ENCODE measurements at places on chromosomes 2 and 18.
A peak's percentile ranks its signal among the peaks of the same experiment; 100 is the strongest.

GRCh38 chr2:158269143-158269542, 167.5 kb downstream of the UPP2 start:
- no peak for DNase-seq

DNA sequence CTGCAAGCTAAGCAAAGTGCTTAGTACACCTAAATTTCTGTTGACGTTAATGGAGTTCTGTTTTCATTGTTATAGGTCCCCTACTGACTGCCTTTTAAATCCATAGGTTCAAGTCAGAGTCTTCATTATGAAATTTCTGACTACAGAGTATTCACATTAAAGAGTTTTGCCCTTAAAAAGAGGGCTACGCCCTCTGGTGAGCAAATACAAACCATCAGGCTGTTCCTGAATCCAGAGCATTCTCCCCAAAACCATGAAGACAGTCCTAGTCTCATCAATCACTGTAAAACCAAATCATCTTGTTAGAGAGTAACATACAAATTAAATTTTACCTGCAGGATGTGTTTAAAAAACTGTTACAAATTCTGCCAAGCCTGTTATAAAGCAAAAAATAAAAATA, 1091.7 kb downstream of the TDRD15 start:
- no peak for DNase-seq

DNA sequence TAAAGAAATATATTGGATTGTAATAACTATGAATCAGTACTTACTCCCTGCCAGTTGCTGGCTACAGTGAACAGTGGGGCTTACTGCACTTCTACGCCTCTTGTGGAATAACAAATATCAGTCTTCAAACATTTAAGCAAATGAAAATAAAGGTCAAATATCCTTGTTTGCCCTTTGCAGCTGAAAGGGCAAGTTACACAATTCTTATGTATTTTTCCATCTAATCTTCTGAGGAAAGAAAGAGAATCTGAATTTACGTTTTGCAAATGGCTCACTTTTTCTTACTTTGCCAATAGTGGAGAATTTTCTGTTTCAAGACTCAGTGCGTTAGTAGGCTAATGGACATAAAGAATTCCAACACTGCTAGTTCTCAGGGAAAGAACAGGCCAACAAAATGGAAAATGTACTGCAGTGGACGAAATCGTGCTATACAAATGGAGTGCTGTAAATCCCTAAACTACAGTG, 157.2 kb upstream of the TMEM200C start:
- no peak for DNase-seq

- DNase-seq = no peak
These were observed 2.3 kb downstream of the PPM1B start for GRCh38 chr2:44171018-44171417.

- no peak for DNase-seq
These were observed 37.0 kb downstream of the STK39 start for GRCh38 chr2:168210216-168210894.

- no peak for DNase-seq
These were observed 8.8 kb downstream of the TGFBRAP1 start for GRCh38 chr2:105320651-105321215.

DNA sequence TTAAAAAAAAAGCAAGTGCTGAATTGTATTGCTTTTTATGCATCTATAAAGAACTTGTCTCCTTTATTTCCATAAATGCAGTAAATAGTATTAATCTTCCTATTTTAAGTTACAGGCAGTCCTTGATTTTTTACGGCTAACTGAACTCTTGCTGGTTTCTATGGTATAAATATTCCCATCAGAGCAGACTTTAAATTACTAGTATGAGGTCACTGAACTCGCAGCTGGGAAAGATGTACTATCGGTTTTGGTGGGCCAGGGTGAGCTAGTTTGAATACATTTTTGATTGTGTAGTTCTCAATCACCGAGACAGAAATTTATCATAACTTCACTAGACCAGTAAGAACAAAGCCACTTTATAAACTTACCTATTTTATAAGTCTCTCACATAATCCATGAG, 20.9 kb upstream of the KDSR start:
- DNase-seq = no peak

DNA sequence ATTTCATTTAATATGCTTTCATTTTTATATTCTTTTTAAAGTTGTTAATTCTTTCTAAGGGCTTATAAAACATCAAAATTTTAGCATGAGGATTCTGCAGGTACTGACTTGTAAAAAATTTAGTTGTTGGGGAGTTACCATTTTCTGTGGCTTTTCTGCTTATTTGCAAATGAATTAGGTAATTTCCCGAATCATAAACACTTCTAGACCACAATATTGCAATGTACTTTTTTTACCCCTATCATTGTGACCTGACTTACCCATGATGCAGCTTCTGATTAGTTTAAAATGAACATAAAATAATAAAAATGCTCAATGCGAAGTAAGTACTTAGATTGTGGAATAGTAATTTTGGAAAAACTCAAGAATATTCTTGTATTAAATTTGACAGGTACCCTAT, 11.4 kb downstream of the ARL6IP6 start:
- no peak for DNase-seq

DNA sequence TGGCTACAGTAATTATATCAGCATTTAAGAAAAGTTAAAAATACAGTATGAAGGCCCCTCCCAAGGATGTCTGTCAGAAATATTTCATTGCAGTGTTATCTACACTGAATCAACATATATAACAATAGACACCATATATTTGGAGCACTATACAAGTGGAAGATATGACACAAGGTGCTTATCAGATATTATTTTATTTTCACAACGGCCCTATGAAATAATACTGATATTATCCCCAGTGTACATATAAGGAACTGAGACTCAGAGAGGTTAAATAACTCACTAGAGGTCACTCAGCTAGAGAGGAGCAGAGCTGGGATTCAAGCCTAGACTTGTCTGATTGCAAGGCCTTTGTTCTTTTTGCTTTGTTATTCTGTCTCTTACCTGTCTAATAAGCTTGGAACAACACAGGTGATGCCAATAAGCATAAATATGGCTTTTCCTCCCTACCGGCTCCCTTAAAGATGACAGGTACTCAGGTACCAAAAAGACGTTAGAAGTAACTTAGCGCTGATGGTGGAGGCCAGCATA, 4.7 kb upstream of the SLC40A1 start:
- no peak for DNase-seq

GRCh38 chr2:217049956-217050355, 190.1 kb upstream of the TNP1 start:
- no peak for DNase-seq

GRCh38 chr2:105290981-105291660, 38.4 kb downstream of the TGFBRAP1 start:
- no peak for DNase-seq

GRCh38 chr2:72923833-72924352, 6.6 kb downstream of the EMX1 start:
- DNase-seq = no peak

- DNase-seq = no peak
These were observed 186.2 kb upstream of the REG3G start for GRCh38 chr2:78839259-78839658.

GRCh38 chr18:6509832-6510231, 95.1 kb upstream of the L3MBTL4 start:
- DNase-seq = no peak

DNA sequence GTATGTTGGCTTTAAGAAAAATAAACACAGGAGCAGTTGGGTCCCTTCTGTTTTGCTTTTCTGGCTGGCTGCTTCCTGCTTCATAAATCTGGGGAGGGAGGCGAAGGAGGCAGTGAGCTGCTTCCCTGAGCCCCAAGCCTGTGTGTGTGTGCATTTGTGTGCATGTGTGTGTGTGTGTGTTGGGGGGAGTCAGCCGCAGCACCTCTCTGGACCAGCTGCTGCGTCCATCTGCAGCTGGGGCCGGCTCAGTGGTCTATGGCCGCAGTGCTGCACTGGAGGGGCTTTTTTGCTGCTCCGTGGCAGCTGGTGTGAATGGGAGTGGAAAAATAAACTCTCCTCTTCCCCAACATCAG, 192.3 kb downstream of the RNF144A start:
- DNase-seq = no peak

DNA sequence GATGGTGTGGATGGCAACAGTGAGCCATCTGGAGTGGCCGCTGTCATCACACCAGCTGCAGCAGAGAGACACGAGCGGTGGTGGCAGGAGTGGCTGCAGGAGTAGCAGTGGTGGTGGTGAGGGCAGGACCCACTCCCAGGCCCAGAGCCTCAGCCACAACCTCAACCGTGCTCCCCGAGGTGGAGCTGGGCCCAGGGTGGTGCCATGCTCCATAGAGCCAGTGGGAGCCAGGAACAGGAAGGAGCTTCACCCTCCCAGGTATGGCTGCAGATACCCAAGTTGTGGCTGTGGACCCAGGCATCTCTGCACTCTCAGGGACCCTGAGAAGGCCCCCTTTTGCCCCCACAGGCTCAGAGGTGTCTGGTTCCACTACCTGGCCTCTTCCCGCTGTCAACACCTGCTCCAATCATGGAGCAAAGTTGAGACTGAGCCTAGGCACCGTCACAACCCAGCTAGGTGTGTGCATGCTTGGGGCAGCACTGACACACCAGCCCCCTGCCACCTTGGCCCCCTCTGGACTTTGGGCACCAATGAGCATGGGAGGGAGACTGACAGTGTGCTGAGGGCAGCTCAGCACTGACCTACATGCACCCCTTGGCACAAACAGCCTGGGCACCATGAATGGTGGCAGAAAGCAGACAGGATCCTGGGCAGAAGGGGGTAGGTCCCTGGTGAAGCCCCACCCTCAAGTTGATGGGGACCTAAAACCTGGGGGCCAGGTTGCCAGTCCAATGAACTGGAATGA, 188.9 kb downstream of the NDUFA10 start:
- DNase-seq = no peak

- no peak for DNase-seq
These were observed 57.6 kb downstream of the KCNG2 start for GRCh38 chr18:79855147-79855933.

DNA sequence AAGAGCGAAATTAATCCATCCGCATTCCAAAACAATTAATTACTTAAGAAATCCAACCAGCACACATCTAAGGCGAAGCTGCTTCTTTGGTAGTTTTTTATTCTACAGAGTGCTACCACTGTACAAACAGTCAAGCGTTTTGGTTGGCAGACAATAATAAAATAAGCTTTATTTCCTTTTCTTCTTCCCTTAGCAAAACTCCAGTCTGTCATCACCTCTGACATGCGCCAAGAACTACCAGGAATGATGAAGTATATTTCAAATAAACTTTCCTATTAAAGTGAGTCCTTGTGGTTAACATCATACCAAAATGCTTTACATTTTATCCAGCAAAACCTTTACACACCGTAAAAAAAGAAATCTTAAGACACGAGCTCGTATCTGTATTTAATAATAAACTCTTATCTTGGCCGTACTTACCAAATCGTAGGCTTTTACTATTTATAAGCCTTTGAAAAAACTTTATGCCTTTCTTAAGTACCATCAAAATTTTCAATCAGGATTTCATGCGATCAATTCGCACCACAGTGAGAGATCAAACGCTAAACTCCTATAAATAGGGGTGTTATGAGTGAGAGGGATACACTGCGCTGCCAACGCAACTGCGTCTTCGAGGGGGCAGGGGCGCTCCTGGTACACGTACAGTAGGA, 1.3 kb downstream of the ATL2 start:
- peak; percentile 13 for DNase-seq

All from stimulated activated CD8-positive, alpha-beta memory T cell treated with anti-CD3 and anti-CD28 coated beads, Interleukin-4, amount 100 ng/mL, for 24 hours (primary cell).